ENCODE measurements at places on chromosomes 1 and 21. TPM values are rescaled to one million over a fixed set of nuclear protein-coding genes. Genes with fewer than 3 reads are reported as not detected.

GRCh38 chr1:185720633-185721272 lies 13.4 kb upstream of the HMCN1 start:
- no peak for DNase-seq

DNA sequence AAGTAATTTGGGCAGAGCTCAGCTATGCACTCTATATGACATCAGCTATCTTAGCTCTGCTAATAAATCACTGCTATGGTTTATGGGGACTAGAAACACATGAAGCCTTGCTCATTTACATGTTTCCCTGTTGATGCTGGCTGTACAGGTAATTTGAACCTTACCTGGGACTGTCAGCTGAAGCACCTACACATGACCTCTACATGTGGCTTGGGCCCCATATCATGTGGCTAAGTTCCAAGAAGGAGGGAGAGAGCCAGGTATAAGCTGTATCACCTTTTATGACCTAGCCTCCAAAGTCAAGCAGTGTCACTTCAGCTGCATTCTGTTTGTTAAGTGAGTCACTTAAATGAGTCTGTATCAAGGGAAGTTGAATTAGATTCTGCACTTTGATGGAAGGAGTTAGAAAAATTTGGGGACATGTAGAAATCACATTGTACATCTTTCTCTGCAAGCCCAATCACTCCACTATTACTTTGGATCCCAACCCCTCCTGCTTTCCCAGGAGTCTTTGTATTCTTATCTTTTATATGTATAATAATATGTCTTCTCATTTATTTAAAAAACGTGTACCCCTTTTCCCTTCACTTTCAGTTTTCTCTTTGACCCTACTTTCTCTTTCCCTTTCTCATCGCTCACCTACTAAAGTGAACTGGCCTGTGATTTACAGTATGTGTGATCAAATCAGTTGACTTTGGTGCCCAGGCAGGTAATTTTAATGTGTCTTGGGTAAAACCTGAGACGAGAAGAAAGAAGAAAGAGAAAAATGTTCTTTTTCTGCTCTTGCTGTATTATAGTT lies 53.4 kb upstream of the PRKACB start:
- peak; percentile 27 for DNase-seq

- no peak for DNase-seq
Measured at GRCh38 chr21:28833182-28833581, 159.5 kb downstream of the LTN1 start.

DNA sequence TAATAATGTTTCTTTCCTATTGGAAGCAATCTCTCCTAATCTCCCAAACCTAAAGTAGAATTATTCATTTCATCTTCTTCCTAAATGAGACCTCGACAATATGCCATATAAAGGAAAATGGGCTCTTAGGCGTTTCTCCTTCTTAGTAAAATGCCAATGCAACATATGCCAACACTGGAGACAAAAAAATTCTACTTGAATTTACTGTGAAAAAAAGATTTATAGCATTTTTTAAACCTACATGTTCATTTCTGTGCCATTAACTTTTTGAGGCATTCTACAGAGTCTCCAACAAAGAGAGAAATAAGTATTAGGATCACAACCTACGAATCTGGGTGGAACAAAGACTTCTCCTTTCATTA lies 1.3 kb downstream of the WDR47 start:
- no peak for DNase-seq

DNA sequence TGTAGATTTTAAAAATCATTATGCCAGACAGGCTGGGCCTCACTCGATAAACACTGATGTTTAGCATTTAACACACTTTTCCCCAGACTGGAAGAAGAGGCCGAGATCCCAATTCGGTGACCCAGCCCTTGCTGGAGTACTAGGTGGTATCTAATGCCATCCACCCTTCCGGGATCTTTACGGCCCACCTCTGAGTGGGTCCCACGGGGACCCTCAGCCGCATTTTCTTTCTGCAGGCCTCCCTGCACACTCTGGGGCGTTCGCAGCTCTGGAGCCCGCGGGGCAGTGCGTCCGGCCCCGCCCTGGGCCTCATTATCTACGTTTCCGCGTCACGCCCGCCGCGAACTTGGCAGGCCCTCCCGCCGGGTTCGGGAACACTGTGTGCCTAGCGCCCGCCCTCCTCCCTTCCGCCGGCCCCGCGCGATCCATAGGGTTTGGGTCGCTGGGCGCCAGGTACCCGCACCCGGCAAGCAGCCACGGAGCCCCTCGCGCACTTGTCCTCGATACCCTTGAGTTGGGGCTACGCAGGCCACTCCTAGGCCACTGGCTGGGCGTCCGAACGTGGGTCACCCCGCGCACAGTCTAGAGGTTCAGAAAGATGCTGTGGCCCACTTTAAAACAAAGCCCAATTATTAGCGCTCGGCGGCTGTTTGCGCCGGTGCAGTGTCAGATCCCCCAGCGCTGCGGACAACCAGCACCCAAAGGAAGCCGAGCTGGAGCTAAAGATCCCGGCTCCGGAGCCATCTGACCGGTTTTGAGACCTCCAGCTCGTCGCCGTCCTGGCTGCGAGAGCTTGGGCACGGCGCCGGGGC lies 950 bp upstream of the EVA1C start:
- peak; percentile 74 for DNase-seq

DNA sequence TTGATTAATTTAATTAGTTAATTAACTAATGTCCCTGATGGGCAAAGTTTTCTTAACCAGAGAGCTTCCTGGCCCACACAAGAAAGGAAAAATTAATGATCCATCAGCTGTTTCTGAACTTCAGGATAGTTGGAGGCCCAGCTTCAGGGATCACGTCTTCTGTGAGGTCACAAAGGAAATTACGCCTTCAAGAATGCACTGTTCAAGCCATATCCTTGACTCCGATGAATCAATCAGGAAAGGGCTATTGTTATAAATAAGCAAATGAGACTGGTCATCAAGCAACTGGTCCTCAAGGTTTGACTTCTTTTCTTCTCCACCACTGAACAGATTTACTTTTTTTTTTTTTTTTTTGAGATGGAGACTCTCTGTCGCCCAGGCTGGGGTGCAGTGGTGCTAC lies 40.6 kb downstream of the TCP10L start:
- no peak for DNase-seq

GRCh38 chr1:172818841-172819527 lies 160.1 kb downstream of the FASLG start:
- DNase-seq: peak; percentile 60

- DNase-seq: no peak
Measured at GRCh38 chr1:65882076-65882475, 89.4 kb downstream of the PDE4B start.

DNA sequence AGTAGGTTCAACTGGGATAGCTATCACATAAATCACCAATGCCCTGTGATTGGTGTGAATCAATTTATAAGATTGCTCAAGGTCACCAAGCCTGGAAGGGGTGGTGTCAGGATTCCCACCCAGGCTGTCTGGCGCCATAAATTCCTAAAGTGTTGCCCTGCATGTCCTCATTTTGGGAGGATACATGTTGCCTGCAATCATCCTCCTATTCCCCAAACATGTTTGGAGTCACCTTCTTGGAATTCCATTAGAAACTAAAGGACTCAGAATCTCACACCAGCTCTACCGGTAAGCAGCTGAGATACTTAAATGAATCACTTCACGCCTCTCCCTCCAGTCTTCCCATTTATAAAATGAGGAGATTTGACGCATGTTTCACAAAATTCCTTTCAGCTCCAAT lies 54.1 kb upstream of the SLC45A1 start:
- DNase-seq: no peak

DNA sequence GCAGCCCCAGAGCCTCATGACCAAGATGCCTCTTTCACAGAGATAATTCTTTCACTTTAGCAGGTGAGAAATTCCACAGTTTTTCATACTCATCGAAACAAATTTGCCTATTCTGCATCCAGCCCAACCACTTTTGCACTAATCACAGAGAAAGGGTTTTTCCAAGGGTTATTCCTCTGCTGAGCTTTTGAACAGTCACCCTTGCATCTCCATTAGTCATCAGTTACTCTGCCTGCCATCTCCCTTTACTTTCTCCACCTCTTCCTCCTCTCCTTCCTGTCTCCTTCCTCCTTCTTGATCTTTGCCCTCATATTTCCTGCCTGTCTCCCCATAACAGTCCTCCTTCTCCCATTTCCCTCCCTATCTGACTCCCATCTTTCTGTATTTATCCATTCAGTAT lies 43.9 kb downstream of the FH start:
- no peak for DNase-seq

DNA sequence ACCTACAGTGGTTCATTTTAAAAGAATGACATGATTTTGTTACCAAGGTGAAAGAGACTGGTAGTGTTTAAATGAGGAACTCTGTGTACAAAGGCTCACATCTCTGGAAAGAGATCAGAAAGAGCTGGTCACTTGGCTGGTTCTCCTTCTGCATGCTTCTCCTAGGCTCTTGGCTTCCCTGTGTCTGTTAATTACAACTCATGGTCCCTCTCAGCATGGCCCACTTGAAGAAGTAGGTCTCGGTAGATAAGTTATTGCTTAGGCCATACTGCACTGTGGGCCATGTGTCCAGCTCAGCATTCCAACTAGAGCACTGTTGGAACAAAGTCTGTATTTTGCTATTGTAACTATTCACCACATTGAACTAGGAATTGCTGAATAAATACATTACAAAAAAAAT lies 91.1 kb downstream of the KIAA0319L start:
- no peak for DNase-seq

DNA sequence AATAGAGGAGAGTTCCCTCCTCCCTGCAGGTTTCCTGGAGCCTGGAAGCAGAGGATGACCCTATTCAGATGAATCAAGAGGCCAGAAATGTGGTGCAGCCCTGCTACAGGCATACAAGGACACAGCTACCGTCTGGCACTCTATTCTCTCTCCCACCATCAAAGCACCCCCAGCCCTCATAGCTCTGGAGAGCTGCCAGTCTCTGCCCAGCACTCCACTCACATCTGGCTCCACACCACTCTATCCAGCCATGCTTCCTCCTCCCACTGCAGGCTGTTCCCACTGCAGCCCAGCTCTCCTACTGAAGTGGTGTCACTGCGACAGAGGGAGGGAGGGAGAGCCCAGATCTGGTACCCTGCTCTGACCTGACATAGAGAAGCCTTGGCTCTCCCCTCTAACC lies 18.4 kb downstream of the SYT2 start:
- no peak for DNase-seq

DNA sequence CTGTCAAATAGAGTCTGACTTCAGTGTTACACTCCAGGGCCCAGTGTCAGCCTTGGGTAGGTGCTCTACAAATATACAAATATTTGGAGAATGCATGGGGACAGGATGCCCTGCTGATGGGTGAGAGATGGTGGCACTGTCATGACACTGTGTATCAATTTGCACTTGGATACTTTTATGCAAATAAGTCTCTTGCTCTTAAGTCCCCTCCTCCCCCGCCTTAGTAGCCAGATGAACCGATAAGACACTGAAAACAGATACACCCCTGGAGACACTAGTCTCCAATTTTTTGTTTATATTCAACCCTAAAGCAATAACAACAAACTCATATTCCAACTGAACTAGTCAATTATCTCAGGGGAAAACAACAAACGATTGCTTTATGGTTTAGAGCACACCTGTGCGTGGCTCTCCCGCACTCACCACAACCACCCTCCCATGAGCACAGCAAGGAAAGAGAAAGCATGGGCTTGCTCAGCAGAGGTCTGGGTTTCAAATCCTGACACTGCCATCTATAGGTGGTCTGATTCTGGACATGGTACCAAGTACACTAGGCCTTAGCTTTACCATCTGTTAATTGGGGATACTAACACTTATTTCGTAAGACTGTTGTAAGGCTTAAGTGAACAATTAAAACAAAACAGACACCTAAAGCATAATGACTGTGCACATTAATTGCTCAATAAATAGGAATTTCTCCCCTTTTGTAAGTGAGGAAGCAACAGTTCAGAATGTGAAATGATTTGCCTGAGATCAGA lies 50.3 kb downstream of the HIVEP3 start:
- peak; percentile 64 for DNase-seq

DNA sequence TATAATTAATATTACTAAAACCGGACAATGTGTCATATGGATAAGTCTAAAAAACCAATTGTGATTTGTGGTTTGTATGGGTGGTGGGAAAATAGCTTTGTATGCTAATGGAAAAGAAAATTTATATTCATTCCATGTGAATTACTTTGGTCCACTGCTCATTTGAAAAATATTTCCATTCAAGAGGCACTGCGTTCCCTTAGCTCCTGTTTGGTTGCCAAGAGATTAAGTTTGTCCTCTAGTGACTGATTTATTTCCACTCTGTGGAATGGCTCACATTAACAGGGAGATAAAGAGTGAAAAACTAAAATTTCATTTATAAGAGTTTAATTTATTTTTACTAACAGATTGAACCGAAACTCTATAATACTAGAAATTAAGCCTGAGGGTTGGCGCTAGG lies 744.1 kb upstream of the CHRM3 start:
- no peak for DNase-seq

DNA sequence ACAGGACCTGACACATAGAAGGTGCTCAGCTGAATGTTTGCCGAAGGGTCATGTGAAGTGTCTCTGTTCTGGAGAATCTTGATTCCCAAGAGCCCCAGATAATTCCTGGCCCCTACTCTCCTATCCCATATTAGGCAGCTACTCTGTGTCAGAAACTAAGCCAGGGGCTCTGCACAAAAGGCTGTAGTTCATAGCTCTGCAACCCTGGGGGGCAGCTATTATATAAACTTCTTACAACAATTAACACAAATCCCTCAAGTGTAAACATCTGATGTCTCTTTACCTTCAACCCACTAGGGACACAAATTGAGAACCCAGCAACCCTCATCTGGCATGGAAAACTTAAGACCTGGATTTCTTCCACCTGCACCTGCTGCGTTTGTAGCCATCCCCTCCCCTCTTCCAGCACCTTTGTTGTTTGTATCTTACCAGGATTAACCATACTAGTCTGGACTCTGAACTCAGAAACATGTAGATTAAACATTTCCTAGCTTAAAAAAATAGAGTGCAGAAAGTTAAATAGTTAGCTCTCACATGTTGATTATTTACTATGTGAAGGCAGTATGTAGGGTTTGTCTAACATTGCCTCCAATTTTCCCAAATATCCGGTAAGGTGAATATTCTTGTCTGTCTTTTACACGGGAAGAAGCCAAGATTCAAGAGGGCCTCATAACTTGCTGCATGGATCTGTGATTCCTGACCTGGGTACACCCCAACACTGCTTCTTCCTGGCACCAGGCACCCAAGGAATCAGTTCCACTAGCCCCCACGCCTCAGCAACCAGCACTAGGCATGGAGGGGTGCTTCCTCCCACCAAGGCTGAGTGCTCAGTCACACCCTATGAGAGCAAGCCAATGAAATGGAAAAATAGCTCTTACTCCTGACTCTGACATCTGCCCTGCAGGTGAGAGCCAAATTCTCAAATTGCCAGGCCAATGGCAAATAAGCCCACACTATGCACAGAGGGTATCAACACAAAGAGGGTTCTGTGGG lies 220.7 kb upstream of the HOOK1 start:
- no peak for DNase-seq

GRCh38 chr1:205604825-205605505 lies 26.8 kb downstream of the ELK4 start:
- DNase-seq: peak; percentile 19

GRCh38 chr1:82589588-82589987 lies 788.9 kb downstream of the ADGRL2 start:
- DNase-seq: no peak

The TMEM234 gene
- total RNA-seq: 10.6 TPM

The TINAGL1 gene
- not detected for total RNA-seq

The ETV3L gene
- total RNA-seq: not detected

The SMIM1 gene
- total RNA-seq: not detected

The RNU1-4 gene
- total RNA-seq: 2,232 TPM

The NR1I3 gene
- not detected for total RNA-seq

The NUDT4B gene
- not detected for total RNA-seq

The CHIA gene
- total RNA-seq: not detected

The HENMT1 gene
- 38.7 TPM for total RNA-seq

The RIPPLY3 gene
- not detected for total RNA-seq

The KCNA10 gene
- total RNA-seq: not detected

The SERTAD4 gene
- not detected for total RNA-seq

The TEDDM1 gene
- total RNA-seq: not detected

The VAV3 gene
- 6.9 TPM for total RNA-seq

The SPRR1A gene
- not detected for total RNA-seq

The CTXND2 gene
- not detected for total RNA-seq

All from activated CD8-positive, alpha-beta T cell treated with anti-CD3 and anti-CD28 coated beads, Interleukin-2, amount 10 ng/mL, durations not matched to agents 7 days and 5 days (primary cell).